Activated naive CD8-positive, alpha-beta T cell treated with anti-CD3 and anti-CD28 coated beads, Interleukin-2, amount 10 ng/mL, durations not matched to agents 7 days and 5 days (primary cell): ENCODE measurements at places on chromosomes 6 and 20. TPM values are rescaled to one million over a fixed set of nuclear protein-coding genes. Genes with fewer than 3 reads are reported as not detected.

GRCh38 chr6:106674541-106675229 is 45.3 kb downstream of the QRSL1 start:
- no peak for DNase-seq

DNA sequence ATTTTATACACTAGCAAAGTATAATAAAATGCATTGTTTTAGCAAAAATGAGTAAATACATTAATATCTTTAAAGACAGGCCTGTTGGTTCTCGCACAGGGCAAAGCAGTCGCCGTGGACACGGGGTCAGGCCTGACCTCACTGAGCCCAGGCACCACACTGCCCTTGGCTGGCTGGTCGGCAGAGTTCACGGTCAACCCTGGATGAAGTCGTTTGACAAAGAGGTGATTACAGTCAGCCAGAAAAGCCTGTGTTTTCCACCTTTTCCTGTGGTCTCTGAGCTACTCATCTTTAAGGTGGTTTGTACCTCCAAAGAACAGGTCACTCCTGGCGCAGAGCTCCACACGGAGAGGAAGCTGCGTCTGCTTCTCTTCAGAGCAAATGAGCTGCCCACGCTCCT is 191.5 kb downstream of the DLL1 start:
- DNase-seq, result no peak

- DNase-seq, result no peak
Observed at GRCh38 chr6:124770784-124771183, 191.5 kb upstream of the RNF217 start.

- no peak for DNase-seq
Observed at GRCh38 chr20:19974630-19975435, 42.3 kb upstream of the NAA20 start.

GRCh38 chr20:45959126-45959525 is 12.9 kb downstream of the ZNF335 start:
- DNase-seq, result no peak

GRCh38 chr6:159594106-159594749 is 98.8 kb downstream of the SOD2 start:
- no peak for DNase-seq

DNA sequence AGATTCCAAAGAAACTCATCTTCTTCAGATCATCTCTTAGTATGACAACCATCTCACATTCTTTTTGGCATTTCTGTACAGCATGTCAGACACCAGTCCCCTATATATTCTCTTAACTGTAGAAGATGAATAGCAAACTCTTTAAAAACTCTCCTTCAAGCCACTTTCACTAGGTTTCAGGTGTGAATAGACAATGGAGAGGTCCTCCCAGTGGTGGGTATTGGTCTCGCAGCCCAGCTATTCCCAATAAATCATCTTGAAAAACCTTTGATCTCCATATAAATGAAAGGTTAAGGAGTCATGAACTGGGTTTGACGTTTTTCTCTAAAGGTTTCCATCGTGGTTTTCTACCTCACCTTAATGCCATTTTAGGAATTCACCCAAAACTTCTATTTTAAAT is 180.0 kb downstream of the GJA1 start:
- DNase-seq, result no peak

- DNase-seq, result no peak
Observed at GRCh38 chr20:49466114-49466912, 16.2 kb downstream of the KCNB1 start.

Gene MYBL2
- 72.6 TPM for total RNA-seq

Gene CLPSL1
- total RNA-seq, result not detected

Gene ARFGAP1
- total RNA-seq, result 86.1 TPM

Gene SLC17A5
- total RNA-seq, result 9.3 TPM

Gene NEDD9
- total RNA-seq, result 72.2 TPM

Gene SMOC2
- not detected for total RNA-seq

Gene DYNLRB1
- 91.2 TPM for total RNA-seq

Gene FLOT1
- 271 TPM for total RNA-seq

Gene CCN6
- not detected for total RNA-seq

Gene PROKR2
- not detected for total RNA-seq
